Left hindlimb (tissue), 1 donor: ENCODE measurements at places on chromosomes 2 and 18.

- DNase-seq: no peak
These were observed 5.1 kb downstream of the PTPN4 start for GRCh38 chr2:119764832-119765231.

DNA sequence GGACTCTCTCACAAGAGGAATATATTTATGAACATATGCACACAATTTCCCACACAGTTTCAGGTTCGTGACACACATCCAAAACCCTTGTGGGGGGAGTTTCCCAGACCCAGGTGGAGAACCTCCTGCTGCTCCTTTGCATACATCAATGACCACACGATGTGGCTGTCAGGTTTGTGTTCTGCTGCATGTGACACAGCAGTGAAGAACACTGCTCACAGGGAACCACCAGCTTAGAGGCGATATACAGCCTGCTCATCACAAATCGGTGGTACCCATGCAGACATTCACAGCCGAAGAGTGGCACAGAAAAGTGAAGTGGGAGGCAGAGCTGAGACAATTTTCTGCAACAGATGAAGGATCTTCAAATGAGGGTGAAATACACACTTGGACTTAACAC, 175.6 kb upstream of the ZFP36L2 start:
- DNase-seq: no peak

- no peak for DNase-seq
These were observed 54.3 kb upstream of the AGPS start for GRCh38 chr2:177338177-177338721.

DNA sequence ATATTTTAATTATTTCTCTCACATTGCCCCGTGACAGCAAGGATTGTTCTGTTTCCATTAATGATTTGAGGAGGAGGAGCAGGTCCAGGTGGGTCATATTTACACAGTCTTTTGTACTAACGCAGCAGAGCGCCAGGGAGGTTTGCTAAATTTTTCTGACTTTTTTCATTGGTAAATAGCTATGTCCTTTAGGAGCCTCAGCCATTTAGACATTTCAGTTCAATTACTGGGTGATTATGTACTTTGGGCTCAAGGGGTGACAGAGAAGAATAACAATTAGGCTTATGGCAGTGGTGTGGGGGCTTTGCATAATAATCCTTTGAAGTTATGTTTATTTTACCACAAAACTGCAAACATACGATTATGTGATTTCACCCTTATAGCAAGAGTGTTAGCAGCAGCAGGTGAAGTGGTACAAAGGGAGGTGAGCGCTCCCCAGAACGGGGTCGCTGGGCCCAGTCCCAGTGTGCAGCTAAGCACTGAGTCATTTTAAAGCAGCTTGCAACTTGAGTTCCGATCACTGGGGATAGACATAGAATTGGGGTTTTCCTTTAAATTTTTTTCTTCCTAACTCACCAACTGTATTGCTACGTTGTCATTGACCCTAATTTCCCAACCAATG, 80.3 kb downstream of the TSHZ1 start:
- no peak for DNase-seq

GRCh38 chr2:240961910-240962299, 36.5 kb upstream of the SNED1 start:
- peak; percentile 35 for DNase-seq

- DNase-seq: no peak
These were observed 191.9 kb upstream of the FN1 start for GRCh38 chr2:215627771-215628170.

GRCh38 chr18:79944126-79944731, 7.2 kb downstream of the SLC66A2 start:
- DNase-seq: no peak

DNA sequence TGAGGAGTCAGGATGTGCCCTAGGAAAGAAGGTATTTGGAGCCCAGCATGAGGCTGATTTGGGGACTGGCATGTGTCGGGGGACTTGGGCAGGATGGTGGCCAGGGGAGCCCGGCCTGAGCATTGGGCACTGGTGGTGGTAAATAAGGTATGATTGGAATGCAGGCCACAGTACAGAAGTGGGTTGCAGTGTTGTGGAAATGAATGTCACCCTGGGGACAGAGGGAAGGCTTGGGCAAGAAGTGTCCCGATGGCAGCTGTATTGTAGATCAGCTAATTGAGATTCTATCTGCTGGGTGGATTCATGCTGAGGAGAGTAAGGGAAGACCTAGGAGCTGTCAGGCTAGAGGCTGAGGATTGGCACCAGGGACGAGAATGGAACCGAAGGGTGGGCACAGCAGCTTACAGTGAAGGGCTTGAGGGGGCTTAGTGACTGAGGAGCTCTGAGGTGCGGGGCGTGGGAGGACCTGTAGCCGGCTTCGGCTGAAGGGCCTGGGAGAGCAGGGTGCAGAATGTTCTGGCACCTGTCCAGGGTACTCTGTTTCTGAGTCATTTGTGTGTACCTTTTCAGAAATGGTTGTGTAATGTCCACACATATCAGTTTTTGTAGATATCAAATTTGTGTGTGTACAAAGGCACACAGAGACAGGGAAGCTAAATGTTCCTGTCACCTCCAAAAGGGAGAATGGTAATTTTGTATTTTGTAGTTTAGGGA, 170.2 kb downstream of the PRKCE start:
- no peak for DNase-seq

- peak; percentile 41 for DNase-seq
These were observed 9.4 kb downstream of the CYP26B1 start for GRCh38 chr2:72138011-72138881.

- DNase-seq: no peak
These were observed 34.1 kb downstream of the SLC66A2 start for GRCh38 chr18:79917169-79917852.

- DNase-seq: no peak
These were observed 76.2 kb upstream of the MFF start for GRCh38 chr2:227248876-227249275.

- peak; percentile 76 for DNase-seq
These were observed 43.6 kb upstream of the TCF7L1 start for GRCh38 chr2:85089585-85089984.

GRCh38 chr2:143968360-143968759, 551.6 kb downstream of the ZEB2 start:
- DNase-seq: no peak
